ENCODE measurements at places on chromosomes 1 and 21.
A peak's percentile ranks its signal among the peaks of the same experiment; 100 is the strongest.

DNA sequence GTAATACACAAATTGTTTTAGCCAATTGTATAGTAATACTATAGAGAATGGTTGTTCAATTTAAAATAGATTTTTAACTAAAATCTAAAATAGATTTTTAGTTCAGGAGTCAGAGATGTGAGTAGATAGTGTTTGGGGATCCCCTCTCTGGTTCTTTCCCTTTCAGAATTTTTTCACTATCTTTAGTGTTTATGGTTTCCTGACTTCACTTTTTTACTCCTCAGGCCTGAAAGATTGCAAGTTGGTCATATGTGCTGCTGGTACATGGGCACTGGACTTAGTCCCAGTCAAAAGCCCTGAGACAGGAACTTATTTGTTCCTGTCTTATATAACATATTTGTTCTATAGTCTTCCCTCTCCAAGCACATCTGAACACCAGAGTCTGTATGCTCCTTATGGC lies 96.8 kb upstream of the ATP1B1 start:
- no peak for DNase-seq

DNA sequence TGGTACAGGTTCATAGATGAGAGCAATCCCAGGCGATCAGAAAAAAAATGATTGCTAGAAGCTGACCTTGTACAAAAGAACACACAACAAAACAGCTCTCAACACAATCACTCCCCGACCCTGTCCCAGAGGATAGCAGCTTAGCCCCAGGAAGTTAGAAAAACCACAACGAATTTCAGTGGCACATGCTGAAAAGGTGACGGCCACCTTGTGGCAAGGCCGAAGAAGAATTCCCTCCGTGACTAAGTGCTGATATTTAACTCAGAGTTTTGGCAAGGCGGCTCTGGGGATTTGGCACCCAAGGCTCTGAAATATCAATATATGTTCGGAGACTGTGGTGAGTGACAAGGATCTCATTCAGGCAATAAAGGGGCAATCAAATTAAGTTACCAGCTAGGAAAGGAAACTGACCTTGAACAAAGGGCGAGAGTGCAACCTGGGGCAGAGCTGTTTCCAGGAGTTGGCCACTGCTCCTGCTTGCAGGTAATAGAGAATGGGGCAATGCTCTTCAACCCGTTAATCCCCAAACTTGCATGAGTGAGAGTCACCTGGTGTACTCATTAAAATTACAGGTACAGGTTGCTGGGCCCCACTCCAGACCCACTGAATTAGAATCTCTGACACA lies 96.2 kb downstream of the BEND5 start:
- no peak for DNase-seq

- DNase-seq = peak; percentile 99
Measured at GRCh38 chr1:220089650-220090556, at the start of gene BPNT1. BPNT1 (minus strand) TSS chr1:220089788; CDS start chr1:220079846, 9,942 bp downstream.

DNA sequence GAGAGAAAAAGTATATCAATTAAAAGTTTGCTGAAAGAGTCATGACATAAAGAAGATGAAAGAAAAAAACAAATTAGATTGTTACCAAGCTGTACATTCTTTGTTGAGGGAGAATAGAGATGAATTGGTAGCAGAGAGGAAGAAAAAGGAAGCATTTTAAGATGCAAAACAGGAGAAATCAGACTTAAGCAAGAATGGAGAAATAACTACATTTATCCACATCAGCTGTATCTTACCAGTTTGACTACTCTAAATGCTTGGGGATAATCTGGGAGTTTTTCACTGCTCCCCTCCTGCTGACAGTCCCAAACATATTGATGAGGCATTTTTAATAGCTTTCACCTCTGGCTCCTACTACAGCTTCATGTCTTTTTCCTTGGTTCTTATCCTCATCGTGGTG lies 16.8 kb upstream of the PTPRC start:
- DNase-seq = no peak

- DNase-seq = no peak
Measured at GRCh38 chr1:50129201-50129600, 20.5 kb downstream of the ELAVL4 start.

DNA sequence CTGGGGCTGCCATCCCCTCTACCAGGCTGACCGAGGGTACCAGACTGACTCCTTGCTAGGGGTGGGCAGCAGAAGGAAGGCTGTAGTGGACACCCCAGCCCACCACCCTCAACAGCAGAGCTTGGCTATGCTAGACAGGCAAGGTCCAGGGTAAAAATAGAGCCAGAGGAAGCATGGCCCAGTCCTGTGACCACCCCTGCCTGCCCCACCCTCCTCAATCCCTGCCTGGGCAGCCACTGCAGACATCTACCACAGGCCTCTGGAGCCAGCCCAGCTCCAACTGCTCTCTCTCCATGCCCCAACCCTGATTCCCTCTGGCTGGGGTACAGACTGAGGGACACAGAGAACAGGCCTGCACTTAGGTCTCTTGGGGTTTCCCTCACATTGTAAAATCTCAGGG lies 1.7 kb downstream of the S100A1 start:
- no peak for DNase-seq

- DNase-seq = no peak
Measured at GRCh38 chr1:204272505-204272904, 58.7 kb upstream of the GOLT1A start.

GRCh38 chr21:22174746-22175145 lies 1176.5 kb downstream of the NCAM2 start:
- no peak for DNase-seq

DNA sequence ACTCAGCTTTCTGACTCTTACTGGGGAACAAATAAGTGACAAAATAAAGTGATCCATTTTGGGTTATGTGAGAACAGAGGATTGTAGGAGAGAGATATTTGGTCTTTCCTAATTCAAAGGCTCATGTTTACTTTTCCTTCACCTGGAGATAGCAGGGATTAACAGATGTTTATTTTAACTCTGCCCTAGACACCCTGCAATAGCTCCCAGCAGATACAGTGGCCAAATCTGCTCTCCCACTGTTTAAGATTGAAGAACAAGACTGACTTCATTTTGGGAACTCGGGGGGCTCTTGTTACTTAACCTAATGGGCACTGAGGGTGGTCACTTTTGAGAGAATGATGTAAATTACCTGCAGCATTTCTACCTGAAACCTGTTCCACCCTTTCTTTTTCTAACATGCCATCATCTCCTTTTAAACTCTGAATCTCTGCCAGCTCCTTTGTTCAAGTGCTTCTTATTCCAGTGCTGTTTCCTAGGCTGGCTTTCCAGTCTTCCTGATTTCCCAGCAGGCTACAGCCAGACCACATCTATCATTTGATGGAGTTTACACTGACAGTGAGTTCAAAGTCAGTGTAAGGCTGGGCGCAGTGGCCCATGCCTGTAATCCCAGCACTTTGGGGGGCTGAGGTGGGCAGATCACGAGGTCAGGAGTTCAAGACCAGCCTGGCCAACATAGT lies 90.0 kb downstream of the SELENOF start:
- no peak for DNase-seq

DNA sequence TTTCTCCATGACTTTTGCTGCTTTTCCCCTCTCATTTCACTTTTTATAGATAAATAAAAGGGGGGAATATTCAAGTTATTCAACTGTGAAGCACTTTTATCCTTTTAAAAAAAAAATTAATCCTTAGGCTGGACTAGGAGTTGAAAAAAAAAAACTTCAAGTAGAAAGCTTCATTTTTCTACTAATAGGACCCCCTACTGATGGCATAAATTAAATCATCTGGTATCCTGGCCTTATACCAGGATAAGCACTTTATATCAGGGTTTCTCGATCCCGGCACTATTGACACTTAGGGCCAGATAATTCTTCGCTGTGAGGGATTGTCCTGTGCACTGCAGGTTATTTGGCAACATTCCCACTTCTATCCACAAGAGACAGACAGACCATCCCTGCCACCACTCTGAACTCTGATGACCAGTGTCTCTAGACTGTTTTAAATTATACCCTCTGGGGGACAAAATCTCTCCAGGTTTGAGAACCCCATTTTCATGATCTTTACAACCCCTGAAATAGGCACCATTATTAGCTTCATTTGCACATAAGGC lies 17.6 kb downstream of the USP33 start:
- no peak for DNase-seq

DNA sequence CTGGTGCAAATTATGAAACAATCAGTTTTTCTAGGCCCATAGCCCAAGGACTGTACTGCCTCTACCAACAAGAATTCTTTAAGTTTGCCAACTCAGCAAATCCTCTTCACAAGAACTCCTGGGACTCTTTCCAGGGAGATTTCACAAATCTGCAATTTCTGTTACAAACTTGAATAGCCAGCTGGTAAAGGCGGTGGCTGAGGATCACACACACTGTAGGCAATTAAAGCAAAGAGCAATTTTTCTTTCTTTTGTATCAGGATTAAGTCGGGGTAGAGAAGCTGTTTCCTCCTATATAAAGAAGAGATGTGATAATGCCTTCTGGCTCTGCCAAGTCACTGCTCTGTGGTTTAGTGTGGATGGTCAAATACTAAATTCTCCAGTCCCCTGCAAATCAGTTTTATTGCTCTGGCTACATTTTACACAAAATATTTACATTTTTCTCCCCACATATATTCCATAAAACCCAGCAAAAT lies 1.7 kb downstream of the ALDH9A1 start:
- no peak for DNase-seq

DNA sequence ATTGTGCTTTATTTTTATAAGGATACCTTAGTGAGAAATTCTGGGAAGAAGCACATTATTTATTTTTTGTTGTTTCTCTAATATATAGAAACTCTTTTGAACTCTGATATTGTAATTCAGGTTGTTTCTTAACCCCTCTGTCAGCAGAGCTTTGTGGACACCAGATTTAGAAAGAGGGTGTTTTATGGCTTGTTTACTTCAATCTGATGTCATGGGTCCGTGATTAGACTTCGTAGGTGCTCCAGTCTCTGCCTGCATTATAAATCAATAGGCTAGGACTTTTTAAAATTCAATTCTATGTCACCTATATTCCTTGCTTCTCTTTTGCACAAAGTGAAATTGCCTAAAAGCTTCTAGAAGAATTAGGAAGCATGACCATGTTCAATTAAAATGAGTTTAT lies 47.3 kb upstream of the CCDC190 start:
- no peak for DNase-seq

DNA sequence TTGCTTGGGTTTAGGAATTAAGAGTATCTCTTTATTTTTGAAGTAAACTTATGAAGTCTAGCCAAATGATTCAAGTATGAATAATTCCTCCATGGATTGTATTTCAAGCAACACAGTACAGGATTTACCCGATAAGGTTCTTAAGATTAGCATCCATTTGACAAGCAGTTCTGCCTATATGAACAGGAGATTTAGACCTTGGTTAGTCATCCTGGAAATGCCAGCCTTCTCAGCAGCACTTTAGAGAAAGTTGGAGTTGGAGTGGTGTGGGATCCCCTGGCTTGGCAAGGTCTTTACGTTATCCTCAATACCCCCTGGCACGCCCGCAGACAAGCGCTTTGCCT lies 1.6 kb downstream of the BCAR3 start:
- no peak for DNase-seq

DNA sequence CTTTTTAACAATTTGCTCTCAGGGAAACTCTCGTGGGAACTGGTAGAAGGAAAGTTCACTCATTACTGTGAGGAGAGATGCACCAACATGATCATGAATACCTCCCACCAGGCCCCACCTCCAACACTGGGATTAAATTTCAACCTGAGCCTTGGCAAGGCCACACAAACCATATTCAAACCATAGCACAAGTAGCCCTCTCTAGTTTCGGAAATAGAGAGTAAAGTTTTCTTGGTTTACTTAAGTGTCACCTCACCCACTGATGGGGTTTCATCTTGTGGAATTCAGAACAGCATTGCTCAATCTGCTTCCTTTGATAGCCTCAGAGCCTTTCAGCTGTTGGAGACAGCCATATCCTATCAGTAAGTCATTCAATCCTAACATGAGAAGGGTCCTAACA lies 25.5 kb upstream of the CCSAP start:
- no peak for DNase-seq

DNA sequence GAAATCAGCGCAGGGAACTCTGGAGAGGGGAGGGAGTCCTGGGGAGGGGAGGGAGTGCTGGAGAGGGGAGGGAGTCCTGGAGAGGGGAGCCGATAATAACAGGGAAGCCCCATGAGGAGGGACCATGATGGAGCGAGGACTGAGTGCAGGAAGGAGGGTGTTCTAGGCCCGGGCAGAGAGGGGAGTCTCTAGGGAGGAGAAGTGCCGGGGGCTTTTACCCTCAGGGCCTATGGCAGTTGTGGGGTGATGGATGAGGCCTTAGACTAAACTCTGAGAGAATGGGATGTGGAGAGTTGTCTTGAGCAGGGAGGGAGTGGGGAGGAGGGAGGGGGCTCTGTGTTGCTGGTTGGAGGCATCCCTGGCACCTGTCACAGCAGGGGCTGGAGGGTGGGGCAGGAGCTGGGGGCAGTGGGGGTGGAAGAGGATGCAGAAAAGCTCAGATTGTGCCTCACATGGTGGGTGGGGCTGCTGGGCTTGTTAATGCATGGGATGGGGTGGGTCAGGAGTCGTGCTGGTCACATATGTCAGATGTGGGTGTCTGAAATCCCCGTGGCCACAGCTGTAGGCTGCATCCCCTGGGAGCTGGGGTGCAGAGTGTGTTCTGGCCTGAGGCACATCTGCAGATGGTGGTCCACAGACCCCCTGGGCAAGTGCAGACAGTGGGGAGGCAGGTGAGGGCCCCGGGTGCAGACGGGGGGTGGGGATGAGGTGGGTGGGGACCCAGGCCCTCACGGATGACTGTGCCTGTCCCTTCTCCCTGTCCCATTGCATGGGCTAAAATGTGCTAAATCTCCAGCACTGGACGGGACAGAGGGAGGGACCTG lies 88.4 kb upstream of the COL6A1 start:
- no peak for DNase-seq

DNA sequence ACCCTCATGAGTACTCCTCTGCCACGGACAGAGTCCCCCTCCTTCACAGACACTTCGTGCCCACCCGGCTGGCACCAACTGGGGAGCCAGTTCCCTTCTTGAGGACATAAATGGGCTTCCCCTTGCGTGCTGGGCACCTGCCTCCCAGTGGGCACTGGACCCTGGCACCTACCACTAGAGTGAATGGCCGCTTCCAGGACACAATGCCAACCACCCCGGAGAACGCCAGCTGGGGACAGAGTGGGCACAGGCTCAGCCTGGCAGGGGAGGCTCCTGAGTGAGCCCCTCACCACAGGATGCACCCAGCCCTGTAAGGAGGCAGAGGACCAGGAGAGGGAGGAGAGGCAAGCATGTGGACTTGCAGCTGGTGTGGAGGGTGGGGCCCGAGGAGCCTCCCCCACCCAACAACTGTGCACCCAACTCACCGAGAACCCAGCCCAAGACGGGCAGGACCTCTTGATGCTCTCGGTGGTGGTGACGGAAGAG lies 1.0 kb downstream of the ENTREP3 start:
- no peak for DNase-seq

DNA sequence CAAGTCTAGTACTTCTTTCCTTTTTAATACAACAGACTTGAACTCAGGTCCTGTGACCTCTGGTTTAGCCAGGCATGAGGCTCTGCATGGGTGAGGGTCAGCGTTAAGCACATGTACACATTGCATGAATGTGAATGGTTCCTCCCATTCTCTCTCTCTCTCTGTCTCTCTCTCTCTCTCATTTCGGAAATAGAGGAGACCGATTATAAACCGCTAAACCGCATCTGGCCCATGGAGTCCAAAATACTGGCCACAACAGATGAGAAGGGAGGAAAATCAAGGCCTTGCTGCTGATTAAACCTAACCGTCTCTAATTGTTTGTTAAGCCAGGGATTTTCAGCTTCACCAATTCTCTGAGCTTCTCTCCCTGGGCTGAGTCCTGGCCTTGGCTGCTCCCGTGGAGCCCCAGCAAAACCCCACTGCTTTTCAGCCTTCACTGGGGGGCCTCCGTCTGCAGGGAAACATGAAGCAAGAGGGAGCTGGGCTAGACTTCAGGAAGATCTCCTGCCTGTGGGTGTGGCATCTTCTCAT lies 6.6 kb downstream of the RSPO1 start:
- no peak for DNase-seq

GRCh38 chr1:202622388-202622787 lies 87.9 kb downstream of the SYT2 start:
- DNase-seq = no peak
